ENCODE measurements at places on chromosomes 2 and 18.

DNA sequence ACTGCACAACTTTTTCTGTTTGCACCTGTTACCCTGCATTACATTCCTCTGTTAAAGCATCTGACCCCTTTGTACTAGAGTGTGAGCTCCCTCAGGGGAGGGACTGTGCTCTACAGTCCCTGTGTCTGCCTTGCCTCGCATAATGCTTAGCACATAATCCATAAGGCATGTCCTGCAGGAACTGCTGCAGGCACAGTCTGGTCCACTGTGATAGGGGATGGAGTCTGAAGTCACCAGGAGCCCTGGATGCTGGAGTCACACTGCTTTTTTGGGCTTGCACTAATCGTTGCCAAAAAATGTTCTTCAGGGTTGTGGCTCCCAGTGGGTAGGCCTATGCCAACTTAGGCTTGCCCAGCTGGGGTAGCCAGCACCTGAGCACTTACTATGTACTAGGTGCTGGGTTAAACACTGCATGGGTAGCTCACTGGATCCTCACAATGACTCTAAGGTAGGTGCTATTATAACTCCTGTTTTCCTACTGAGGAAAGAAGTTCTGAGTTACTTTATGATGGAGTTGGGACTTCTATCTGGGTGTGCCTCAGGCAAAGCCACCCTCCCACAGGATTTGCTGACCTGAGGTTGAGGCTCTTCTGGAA, 33.3 kb downstream of the COPS7B start:
- DNase-seq: no peak

GRCh38 chr2:187051350-187051749, 202.4 kb upstream of the ZSWIM2 start:
- no peak for DNase-seq

- no peak for DNase-seq
Observed at GRCh38 chr18:23938043-23938756, 76.4 kb upstream of the TTC39C start.

- peak; percentile 86 for DNase-seq
Observed at GRCh38 chr18:37403100-37403781, 162.4 kb downstream of the CELF4 start.

DNA sequence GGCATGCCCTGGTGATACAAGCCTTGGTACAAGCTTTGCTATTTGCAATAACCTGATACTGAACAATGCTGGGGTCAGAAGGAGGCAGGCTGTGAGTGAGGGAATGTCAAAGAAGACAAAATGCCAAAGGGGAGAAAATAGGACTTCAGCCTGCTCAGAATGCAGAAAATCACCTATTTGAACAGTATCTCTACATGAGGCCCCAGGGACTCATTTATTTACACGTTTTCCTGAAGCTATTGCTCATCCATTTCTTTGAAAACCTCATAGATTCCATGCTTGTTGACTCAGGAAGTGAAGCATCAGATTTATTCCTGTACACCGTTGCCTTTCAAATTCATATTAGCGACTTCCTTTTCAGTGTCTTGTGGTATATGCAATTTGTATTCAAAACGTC, 69.4 kb upstream of the CBLN2 start:
- DNase-seq: no peak

DNA sequence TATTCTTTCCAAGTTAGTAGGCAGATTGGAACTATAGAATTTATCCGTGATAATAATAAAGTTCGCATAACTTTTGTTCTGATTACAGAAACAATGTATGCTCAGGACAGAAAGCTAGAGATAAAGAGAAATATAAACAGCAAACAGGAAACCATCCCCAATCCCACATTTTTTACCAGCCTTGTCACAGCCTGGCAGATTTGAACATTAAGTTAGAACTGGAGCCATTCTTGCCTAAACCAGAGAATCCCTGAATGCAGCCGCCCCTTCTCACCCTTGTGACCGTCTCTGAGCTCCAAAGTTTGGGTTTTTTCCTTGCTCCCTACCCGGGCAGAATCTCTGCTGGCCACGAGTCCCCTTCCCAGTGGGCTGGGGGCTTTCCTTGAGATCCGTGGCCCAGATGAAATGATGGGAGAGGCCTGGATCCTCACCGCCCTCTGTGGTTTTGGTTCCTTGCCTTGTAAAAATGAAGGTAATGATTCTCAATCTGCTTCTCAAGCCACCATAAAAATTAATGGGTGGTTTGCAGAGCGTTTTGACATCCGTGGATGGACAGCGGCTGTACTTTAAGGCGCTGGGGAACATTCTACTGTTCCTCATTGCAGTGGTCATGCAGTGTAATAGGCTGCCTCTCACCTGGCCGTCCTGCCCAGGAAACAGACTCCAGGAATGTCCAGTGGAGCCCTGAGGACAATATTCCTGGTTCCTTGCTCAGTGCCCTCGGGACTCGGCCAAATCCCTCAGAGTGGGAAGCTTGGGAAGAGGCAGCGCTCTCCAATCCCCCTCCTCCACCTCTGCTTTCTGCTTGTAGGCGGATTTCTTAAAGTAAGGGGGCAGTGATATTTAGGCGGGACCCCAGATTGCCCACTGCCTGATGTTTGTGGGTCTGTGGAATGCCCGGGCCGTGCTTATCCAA, 1.6 kb downstream of the SH3BP4 start:
- no peak for DNase-seq

GRCh38 chr18:80198391-80198790, 48.9 kb downstream of the PARD6G start:
- DNase-seq: no peak

- no peak for DNase-seq
Observed at GRCh38 chr2:64943387-64944150, 45.6 kb upstream of the SLC1A4 start.

DNA sequence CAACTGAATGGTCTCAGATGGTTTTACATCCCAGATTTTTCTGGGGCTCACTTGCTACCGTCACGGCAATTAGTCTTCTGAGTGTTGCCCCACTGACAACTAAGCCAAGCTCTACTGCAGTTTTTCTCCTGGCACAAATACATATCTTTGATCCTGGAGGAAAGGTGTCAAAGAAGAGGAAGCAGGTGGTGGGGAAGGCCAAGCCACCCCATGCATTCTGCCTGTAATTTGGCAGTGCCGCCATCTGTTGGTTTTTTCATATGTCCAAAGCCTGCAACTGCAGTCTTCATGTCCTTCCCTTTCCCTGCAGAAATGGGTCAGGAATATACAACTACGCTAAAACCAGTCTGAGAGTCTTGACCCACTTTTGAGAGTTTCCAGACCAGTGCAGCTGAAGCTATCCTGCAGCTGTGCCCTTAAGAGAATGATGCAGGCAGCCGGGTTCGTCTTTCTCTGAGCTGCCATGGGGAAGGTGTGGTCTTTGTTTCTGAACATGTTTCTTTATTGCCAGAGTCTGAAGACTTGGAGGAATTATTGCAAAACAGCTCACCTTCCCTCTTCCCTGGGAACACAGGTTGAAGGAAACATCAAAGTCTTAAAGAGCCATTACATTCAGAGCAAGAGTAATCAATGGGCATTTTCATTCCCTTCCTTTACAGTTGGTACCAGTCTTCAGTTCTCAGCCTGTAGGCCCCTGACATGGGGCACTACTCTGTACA, 71.8 kb upstream of the ATL2 start:
- no peak for DNase-seq

All from NCI-H2171 treated with DMSO at 0.1 percent for 48 hours (cell line).